SIG-M5 (cell line): ENCODE measurements at places on chromosomes 13 and 19.

GRCh38 chr13:33218426-33218825 lies 67.1 kb downstream of the STARD13 start:
- no peak for DNase-seq

GRCh38 chr19:16199275-16199932 lies 1.7 kb downstream of the AP1M1 start:
- DNase-seq: no peak

DNA sequence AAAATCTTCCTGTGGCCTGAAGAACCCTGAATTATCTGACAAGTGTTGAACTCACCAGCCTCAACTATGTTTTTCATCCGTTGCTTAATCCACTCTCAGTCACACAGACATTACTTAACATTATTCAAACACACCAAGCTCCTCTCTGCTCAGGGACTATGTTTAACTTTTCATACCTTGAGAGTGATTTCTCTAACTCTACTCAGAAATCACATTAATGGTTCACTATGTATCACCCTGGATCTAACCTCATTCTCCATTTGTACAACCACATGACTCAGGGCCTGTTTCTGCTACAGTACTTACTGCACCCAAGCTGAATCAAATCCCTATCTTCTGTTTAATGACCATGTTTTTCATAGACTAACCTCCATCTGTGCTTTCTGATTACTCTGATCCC lies 553.7 kb upstream of the PRR20A start:
- DNase-seq: no peak

DNA sequence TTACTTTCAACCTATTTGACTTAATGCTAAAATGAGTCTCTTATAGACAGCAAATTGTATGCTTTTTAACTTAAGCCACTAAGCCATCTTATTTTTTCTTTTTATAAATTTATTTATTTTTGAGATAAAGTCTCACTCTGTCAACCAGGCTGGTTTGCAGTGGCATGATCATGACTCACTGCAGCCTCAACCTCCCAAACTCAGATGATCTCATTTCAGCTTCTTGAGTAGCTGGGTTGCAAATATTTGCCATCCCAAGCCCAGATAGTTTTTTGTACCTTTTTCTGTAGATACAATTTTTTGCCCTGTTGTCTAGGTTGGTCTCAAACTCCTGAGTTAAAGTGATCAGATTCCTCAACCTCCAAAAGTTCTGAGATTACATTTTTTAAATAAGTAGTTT lies 27.1 kb downstream of the ZNF714 start:
- no peak for DNase-seq

- DNase-seq: no peak
Observed at GRCh38 chr19:18098891-18099622, 1.5 kb downstream of the MAST3 start.

DNA sequence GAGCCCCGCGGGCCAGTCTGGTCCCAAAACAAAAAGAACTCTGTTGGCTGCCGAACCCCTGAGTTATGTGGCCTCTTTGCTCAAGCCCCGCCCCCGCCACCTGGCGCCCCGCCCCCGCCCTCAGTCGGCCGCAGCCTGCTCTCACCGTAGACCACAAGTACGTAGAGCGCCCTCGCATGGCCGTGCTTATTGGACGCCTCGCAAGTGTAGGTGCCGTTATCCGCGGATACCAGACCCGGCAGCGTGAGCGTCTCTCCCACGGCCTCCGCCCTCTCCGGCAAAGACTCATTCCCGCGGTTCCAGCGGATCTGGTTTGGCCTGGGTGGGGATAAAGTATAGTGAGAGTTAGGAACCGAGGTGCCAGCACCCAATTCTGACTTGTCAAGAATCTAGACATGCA lies 5.5 kb upstream of the ZNF428 start:
- no peak for DNase-seq

GRCh38 chr19:5953680-5954213 lies 24.2 kb downstream of the RANBP3 start:
- DNase-seq: no peak

DNA sequence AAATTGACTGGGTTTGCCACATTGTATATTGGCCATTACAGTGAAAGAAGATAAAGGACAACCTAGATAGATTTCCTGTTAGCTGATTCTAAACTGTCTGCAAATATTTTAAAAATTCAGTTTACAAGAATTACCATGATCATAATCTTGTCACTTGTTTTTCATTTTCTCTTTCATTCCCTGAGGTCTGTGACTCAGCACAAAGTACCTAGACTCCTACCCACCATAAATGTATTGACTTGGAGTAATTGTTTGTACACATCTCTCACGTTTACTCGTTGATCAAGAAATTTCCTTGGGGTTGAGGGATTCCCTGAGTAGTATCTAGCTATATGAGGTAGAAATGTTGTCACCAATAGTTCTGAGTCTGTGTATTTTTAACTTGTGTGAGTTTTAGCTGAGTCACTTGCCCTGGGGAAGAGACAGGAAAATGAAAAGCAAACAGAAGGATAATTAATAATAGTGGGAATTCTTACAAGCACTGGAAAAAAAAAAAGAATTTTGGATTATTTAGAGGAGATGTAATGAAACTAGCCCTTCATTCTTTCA lies 299.2 kb upstream of the DACH1 start:
- DNase-seq: no peak
